NCI-H345 (cell line): ENCODE measurements at places on chromosomes 3 and 15.

DNA sequence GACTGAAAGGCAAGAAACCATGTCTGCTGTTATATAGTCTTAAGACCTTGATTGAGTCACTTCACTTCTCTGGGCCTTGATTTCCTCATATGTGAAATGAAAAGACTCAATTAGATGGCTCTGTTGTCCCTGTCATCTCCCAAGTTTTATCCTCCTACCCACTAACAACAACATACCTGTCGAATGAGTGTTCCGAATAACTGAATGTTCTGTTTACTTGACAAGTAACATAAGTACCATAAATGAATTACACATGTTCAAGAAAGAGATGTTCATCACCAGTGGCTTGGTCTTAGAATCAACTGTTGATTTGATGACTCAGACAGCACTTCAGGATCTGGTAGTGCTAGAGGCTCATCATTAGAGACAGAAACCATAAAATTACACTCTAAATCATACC, 311.7 kb downstream of the VPS13C start:
- no peak for DNase-seq

DNA sequence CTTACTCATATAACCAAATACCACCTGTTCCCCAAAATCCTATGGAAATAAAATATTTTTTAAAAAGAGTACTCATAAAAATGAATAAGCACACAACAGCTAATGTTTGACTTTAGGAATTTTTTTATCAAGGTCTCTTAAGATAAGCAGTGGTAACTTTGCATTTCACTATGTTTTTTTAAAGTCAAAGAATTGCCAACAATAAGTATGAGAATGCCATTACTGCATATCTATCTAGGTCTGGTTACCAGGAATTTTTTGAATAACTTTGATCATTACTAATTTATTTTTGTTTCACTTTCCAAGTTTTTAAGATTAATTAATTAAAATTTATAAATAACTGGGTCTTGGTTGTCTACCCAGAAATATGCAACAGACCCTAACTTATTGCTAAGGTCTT, 41.5 kb downstream of the PLSCR4 start:
- DNase-seq: no peak

- DNase-seq: no peak
Measured at GRCh38 chr15:69606144-69606543, 153.5 kb downstream of the RPLP1 start.

DNA sequence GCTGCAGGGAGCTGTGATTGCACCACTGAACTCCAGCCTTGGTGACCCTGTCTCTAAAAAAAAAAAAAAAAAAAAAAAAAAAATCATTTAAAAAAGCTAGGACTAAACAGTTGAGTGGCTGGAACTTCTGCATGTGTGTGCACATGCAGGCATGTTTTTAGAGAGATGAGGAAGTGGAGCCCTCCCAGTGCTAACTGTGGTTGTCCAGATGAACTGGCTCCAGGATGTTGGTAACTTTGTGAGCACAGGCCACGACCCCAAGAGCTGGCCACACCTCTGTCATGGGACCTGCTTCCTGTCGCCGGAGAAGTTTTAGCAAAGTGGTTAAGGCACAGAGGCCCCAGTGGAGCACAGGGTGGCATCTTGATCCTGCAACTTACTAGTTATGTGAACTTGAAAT, 27.0 kb downstream of the CHCHD6 start:
- no peak for DNase-seq

DNA sequence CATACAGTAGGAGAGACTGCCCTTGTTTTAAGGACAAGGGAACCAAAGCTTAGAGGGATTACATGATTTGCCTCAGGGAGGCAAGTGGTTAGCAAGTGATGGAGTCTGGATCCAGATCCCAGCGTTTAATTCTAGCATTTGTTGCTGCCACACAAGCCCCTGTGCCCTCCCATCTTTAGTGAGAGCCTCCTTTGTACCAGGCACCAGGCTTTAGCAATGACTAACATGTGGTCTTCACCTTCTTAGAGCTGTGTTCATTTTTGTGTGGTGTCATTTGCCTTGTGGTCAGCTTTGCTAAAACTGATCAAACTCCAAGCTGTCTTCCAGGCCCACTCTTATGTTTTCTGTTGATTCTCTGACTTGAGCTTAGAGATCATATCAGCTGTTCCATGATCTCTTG, 290.5 kb downstream of the RPLP1 start:
- no peak for DNase-seq

- DNase-seq: no peak
Measured at GRCh38 chr15:80641384-80641783, 53.7 kb upstream of the ABHD17C start.

GRCh38 chr15:50018491-50018890, 100.5 kb downstream of the ATP8B4 start:
- DNase-seq: no peak

- DNase-seq: no peak
Measured at GRCh38 chr3:72036899-72037298, 252.0 kb upstream of the PROK2 start.
